ENCODE measurements at places on chromosomes 2 and 18. TPM values are rescaled to one million over a fixed set of nuclear protein-coding genes. Genes with fewer than 3 reads are reported as not detected.

The CCDC74A gene
- 4.9 TPM for total RNA-seq

- H3K4me3 ChIP-seq = no peak overlapping the region
- H3K27ac ChIP-seq = no peak overlapping the region
- H3K36me3 ChIP-seq = no peaks in the 10 kb centered on the region
- H3K27me3 ChIP-seq = peaks cover 10% of the 10 kb centered on the region
- DNase-seq = no peak
Observed at GRCh38 chr2:151030663-151031230, 230.9 kb downstream of the RBM43 start.

GRCh38 chr18:54202851-54203250 lies 21.6 kb downstream of the MBD2 start:
- H3K4me1 ChIP-seq = peaks cover 18% of the 10 kb centered on the region
- peaks cover 37% of the 10 kb centered on the region for H3K36me3 ChIP-seq
- no peak overlapping the region for H3K27ac ChIP-seq

The GALNT5 gene
- not detected for total RNA-seq

GRCh38 chr2:45763797-45764196 lies 112.3 kb downstream of the PRKCE start:
- no peaks in the 10 kb centered on the region for H3K36me3 ChIP-seq
- no peak overlapping the region for H3K27ac ChIP-seq
- DNase-seq = no peak

DNA sequence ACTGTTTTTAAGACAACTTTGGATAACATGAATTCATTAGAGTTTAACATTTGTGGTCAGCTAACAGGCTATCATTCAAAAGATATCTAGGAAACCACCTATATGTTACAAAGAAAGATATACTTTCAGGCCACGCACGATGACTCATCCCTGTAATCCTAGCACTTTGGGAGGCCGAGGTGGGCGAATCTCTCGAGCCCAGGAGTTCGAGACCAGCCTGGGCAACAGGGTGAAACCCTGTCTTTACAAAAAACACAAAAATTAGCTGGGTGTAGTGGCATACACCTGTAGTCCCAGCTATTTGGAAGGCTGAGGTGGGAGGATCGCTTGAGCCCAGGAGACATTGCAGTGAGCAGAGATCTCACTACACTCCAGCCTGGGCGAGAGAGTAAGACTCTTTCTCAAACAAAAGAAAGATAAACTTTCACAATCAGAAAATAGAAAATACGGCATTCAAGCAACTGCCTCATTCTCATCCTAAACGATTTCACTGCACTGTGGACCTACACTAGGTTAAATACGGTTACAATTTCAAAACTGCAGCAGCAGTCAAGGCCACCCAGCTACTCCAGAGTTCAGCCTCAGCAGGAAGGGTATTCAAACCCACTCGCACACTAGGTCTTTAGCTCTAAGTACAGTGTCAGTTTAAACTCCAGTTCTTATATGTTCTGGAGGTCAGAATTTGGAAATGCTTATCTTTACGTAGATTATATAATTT lies 250.0 kb upstream of the SLC39A10 start:
- H3K27ac ChIP-seq = no peak overlapping the region
- no peak for DNase-seq
- peaks cover 14% of the 10 kb centered on the region for H3K4me1 ChIP-seq
- peaks cover 14% of the 10 kb centered on the region for H3K36me3 ChIP-seq
- H3K27me3 ChIP-seq = no peaks in the 10 kb centered on the region

- H3K27ac ChIP-seq = no peak overlapping the region
- peaks cover 14% of the 10 kb centered on the region for H3K4me1 ChIP-seq
- no peak for DNase-seq
- no peaks in the 10 kb centered on the region for H3K27me3 ChIP-seq
Observed at GRCh38 chr2:6970551-6970950, 53.3 kb downstream of the RNF144A start.

DNA sequence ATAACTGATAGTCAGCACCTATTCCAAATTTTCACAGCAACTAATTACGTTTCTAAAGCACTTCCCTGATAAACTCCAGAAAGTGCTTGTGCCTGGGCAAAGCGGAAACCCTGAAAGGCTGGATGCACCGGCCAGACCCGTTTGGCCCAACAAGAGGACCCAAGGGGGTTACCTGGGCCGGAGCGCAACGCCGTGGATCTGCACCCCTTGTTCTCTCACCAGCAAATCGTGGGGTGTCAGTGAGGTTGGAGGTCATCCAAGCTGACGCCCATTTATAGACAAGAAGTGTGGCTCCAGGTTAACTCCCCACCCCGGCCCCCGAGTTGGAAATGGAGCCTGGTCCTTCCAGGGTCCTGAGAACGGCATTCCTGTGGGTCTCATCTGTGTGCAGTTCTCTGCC lies 167.0 kb upstream of the HDAC4 start:
- no peak overlapping the region for H3K27ac ChIP-seq
- no peaks in the 10 kb centered on the region for H3K36me3 ChIP-seq
- H3K4me1 ChIP-seq = no peaks in the 10 kb centered on the region
- no peak for DNase-seq

DNA sequence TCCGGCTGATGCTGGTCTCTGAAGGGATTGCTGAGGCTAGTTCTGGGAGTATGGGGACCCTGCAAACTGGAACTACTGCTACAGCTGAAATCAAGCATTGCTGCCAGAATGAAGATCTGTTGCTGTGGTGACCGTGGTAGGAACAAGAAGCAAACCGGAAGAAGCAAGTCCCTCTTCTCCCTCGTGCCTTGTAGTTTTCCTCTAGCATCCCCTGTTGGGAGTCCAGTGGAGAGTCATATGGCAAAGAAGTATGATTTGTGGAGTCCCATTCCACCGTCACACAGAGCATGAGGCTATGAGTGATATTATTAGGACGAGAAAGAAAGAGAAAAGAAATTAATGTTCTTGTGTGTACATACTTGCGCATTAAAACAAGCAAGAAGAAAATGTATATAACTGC lies 138.8 kb upstream of the SP5 start:
- H3K4me3 ChIP-seq = no peak overlapping the region
- DNase-seq = no peak
- no peaks in the 10 kb centered on the region for H3K36me3 ChIP-seq
- peaks cover 11% of the 10 kb centered on the region for H3K27me3 ChIP-seq
- no peak overlapping the region for H3K27ac ChIP-seq
- peaks cover 1% of the 10 kb centered on the region for H3K4me1 ChIP-seq
